ENCODE measurements at places on chromosomes 1 and 21.
A peak's percentile ranks its signal among the peaks of the same experiment; 100 is the strongest.

DNA sequence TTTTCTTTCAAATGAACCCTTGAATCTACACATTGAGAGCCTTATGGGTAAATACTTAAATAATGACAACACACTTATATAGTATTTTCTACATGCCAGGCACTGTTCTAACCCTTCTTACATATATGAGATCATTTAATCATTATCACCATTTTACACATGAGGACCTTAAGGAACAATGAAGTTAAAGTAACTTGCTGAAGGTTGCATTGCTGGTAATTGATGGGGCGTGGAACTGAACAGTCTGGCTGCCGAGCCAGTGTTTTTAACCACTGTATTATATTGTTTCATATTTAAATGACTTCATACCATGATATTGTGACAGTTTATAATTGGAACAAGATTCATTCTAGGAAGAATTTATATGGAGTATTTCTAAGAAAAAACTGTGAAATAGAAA is 111.9 kb upstream of the TENT5C start:
- DNase-seq, result no peak

GRCh38 chr1:48875552-48876329 is 99.0 kb upstream of the BEND5 start:
- no peak for DNase-seq

GRCh38 chr1:17080880-17081279 is 27.0 kb upstream of the SDHB start:
- no peak for DNase-seq

- no peak for DNase-seq
These were observed 6.2 kb upstream of the KIAA1614 start for GRCh38 chr1:180906511-180906910.

GRCh38 chr1:91020967-91021685 is 709 bp downstream of the ZNF644 start:
- DNase-seq, result no peak

- DNase-seq, result no peak
These were observed 49.1 kb downstream of the ADARB1 start for GRCh38 chr21:45123440-45123839.

GRCh38 chr1:223301371-223301770 is 62.6 kb downstream of the SUSD4 start:
- DNase-seq, result no peak

GRCh38 chr1:168772428-168773060 is 43.5 kb upstream of the DPT start:
- no peak for DNase-seq

- DNase-seq, result peak; percentile 62
These were observed 10.6 kb downstream of the AVPR1B start for GRCh38 chr1:206106328-206107167.

GRCh38 chr1:7049913-7050625 is 264.8 kb downstream of the CAMTA1 start:
- DNase-seq, result no peak

DNA sequence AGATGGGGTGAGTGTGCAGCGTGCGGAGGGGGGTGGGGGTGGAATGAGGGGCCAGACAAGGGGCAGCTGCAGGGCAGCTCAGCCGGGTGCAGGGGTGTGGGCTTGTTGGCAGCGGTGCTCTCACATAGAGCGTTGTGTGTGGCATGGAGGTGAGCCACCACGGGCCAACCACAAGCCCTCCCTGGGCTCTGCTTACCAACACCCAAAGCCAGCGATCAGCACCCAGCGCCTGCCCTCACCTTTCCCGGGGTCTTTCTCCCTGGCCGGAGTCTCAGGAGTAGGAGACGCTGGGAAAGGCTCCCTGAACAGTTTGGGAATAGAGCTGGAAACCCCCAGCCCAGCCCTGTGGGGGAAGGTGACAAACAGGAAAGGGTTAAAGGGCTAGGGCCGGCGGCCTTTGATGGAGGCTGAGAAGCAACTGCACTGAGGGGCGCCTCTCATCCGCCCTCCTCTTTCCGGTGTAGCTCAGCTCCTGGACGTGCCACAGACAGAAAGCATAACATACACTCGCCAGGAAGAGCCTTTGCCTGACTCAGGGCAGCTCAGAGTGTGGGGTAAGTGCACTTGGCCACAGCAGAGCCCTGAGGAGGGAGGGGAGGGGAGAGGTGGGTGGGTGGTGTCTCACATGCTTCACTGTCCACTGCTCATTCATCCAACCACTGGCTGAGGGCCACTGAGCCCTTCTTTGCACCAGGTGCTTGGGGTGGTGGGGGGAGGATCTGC is 577 bp downstream of the IKBKE start:
- no peak for DNase-seq

GRCh38 chr21:40667967-40668366 is 179.0 kb downstream of the DSCAM start:
- no peak for DNase-seq

DNA sequence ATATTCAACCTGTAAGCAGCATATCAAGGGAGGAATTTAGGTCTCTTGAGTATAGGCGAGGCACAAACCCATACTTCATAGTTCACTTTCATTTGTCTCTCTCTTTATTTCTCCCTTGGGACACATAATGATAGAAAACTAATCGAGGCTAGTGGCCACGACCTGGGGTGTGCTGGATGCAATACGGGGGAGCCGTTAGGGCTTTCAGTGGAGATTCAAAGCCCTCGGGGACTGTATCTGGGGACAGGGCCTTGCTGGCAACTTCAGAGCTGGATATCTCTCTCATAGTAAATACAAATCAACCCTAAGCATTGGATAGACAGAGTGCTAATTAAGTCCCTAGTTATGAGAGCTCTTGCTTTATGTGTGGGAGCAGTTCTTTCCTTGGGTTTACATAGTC is 36.9 kb upstream of the SLC22A15 start:
- no peak for DNase-seq

DNA sequence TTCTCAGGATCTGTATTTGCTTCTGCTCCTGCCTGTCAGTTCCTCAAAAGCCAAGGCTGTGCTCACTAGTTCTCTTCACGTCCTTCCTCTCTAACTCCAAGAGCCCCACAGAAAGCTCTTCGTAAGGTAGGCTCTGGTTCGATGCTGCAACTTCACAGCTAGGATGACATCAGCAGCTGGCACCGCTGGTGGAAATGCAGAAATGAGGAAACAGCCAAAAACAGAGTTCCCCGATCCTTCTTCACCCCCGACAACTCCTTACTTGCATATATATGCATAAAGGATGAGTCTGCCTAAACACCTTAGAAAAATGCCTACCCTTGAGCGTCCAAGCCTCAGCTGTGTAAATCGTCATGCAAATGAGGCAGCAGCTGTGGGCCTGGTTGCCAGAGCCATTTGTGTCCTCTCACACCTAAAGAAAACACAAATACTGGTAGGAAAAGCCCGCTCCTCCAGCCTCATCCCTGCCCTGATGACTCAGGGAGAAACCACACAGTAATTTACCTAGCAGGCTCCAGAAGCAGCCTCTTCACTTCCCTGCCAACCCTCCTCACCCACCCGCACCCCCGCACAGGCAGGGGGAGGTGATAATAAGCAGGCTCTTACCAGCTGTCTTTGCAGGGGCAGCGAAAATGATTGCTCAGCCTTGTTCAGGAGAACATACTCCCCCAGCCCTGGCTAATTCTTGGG is 28.2 kb downstream of the BATF3 start:
- no peak for DNase-seq

DNA sequence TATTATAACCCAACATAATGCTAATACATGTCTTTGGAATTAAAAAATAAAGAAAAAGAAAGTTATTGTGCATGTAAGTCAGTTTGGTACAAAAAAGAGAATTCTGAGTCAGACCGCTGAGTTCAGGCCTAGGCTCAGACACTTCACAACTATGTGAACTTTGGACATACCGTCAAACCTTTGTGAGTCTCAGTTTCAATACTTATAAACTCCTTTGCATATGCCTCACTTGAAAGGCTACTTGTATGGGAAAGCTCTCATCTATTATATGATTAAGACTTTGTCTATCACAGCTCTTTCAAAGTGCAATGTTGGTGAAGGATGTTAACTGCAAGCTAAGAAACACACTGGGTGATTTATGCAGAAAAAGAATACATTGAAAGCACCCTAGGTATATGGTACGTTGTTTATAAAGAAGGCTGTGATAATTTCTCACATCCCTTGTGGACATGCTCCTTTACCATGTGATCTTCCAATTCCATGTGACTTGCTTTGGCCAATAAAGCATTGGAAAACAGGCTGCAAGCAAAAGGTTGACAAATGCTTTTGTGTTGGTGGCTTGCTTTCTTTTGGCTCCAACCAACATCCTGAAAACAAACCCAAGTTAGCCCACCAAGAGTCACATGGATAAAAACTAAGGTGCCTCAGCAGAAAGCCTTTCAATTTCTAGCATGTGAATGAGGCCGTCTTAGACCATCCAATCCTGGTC is 49.6 kb downstream of the INTS7 start:
- DNase-seq, result no peak

GRCh38 chr1:216766633-216767327 is 43.6 kb upstream of the ESRRG start:
- DNase-seq, result no peak

GRCh38 chr1:31785020-31785946 is 21.1 kb upstream of the ADGRB2 start:
- DNase-seq, result no peak

- DNase-seq, result no peak
These were observed 81.5 kb upstream of the KCNJ15 start for GRCh38 chr21:38175306-38175705.

DNA sequence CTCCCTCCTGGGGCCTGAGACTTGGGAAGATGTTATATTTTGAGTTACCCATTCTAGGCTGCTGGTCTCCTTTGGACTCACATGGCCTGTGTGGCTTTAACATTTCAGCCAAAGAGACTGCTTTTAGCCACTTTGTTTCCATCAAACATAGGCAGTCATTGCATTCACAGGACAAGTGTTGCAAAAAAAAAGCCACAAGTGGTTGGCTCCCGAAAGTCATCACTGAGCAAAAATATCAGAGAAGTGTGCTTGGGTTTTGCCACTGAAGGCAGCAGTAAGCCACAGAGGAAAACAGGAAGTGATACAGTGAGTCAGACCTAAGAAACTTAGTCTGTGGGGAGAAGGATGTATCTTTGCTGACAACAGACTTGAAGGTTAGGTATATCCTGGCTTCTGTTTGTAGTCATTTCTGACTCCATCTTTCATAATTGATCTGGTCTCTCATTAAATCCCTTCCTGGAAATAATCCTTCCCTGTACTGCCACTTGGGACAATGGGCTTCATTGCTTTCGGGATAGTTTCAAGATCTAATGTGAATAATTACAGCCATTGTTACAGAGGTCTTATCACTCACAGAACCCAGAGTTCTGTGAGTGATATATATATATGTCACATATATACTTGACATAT is 80.9 kb downstream of the COLGALT2 start:
- no peak for DNase-seq

DNA sequence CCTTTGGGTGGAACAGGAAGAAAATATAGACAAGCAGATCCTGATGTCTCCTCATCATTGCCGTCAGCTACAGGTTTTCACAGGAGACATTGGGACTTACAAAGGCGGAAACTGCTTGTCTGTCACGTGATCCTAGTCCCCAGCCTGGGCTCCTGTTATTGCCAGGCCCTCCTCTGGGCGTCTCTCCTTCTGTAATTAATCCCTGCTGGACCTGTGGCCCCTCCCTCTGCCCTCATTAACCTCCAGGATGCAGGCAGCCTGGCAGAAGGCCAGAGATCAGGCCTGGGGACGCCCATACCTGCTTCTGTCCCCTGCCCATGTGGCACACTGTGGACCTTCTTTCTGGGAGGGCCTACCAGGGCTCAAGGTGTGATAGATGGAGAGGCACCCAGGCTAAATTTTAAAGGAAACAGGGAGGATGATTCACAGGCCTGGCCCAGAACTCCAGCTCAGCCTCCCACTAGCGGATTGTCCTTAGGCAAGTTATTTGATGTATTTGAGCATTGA is 2.4 kb downstream of the S100A5 start:
- DNase-seq, result no peak

DNA sequence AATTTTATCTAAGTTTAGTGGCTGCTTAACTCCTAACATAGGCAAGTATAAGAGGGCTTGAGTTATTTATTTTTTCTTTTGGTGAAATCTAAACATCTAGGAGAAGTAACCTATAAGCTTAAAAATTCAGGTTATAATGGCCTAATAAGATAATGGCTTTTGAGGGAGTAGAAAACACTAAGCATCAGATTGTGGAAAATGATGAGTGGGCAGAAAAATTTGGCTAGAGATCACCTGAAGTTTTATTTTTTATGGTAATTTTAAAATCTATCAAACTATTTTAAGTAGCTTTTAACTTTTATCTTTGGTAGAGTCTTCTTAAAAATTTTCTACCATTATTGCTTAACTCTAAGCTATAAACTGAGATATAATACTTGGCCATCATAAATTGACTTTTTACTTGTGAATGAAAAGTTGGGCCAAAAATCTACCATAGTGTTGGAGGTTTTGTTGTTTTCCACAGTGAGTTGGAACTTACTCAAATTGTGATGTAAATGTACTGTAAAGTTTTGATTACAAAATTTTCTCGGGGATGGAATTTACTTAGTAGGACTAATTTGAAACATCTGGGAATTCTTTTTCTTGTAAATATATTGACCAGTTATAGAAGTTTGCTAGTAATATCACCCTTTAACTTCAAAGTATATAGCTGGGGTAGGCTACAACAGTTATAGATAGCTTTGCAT is 63.9 kb downstream of the USP25 start:
- no peak for DNase-seq

- DNase-seq, result no peak
These were observed 309.0 kb downstream of the CTH start for GRCh38 chr1:70720109-70720508.

- DNase-seq, result no peak
These were observed 53.6 kb downstream of the TESK2 start for GRCh38 chr1:45437323-45437722.

DNA sequence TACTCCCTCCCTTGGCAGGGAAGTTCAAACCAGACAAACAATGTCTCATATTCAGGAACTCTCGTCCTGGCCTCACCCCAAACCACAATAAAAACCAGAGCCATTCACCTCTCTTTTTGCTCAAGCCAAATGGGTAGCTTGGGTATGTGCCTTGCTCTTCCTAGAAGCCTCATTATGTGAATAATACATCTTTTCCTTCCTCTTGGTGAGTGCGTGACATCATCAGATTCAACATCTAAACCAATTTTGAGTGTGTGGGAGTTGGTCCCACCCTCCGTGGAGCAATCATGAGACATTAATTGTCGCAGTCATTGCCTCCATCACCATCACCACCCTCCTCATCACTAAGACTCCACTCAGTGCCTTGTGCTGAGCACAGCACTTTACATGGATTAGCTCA is 482.9 kb downstream of the PTPRU start:
- DNase-seq, result no peak

- DNase-seq, result no peak
These were observed 83.3 kb downstream of the MPZL1 start for GRCh38 chr1:167805041-167805556.

- DNase-seq, result no peak
These were observed 62.0 kb upstream of the RASAL2 start for GRCh38 chr1:178031856-178032320.

DNA sequence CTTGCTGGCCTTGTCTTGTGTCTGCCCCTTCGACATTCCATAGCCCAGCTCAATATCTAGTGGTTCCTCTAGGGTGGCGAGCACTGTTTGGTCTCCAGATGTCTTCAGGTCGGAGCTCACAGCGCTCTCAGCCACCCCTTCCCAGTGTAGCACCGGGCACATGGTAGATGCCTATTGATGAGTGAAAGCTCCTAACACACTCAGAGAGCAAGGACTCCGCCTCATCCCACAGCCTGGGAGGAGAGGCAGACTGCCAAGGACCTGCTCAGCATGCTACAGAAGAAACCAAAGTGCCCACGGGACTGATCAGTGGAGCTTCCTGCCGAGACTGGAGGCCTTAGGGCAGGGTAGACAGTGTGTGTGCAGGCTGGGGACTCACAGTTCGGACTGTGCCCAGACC is 10.9 kb downstream of the PCSK9 start:
- no peak for DNase-seq

GRCh38 chr1:231177936-231178335 is 16.1 kb downstream of the TRIM67 start:
- no peak for DNase-seq
